ENCODE measurements at places on chromosomes 7 and 10.

- DNase-seq, result peak; percentile 78
- no peak overlapping the region for H3K27ac ChIP-seq
- no peaks in the 10 kb centered on the region for H3K36me3 ChIP-seq
- no peaks in the 10 kb centered on the region for H3K27me3 ChIP-seq
- peaks cover 31% of the 10 kb centered on the region for H3K4me1 ChIP-seq
- no peak overlapping the region for H3K4me3 ChIP-seq
Measured at GRCh38 chr10:103820101-103821062, 35.0 kb downstream of the SH3PXD2A start.

GRCh38 chr7:147311336-147311735 is 1194.7 kb downstream of the CNTNAP2 start:
- no peaks in the 10 kb centered on the region for H3K27me3 ChIP-seq
- no peak overlapping the region for H3K4me3 ChIP-seq
- no peaks in the 10 kb centered on the region for H3K36me3 ChIP-seq
- no peak for DNase-seq
- H3K4me1 ChIP-seq, result no peaks in the 10 kb centered on the region

DNA sequence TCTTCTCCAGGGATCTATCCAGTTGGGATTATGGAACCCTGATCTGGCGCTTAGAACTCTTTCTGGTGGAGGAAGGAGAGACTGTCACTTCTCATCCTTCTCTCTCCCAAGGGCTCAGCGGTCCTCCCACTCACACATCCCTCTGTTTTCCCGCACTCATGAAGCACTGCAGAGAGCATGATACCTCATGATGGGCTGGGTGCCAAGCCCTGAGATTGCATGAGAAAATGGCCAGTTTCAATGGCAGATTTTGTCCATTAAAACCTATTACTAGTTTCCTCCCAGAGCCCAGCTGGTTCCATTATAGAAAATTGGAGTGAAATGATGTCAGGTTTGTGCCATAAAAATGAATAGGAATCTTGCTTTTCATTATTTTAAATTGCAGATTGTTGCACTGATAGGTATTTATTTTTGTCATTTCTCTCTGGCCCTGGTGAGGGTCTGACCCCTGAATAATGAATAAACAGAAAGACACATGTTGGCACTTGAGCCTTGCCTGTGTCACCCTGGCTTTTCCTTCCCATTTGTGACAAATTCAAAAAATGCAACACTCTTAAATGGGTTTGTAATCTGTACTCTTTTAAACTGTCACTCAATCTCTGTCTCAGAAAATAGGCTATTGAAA is 1151.1 kb downstream of the TYW1 start:
- H3K4me1 ChIP-seq, result no peaks in the 10 kb centered on the region
- DNase-seq, result no peak
- H3K27ac ChIP-seq, result no peak overlapping the region
- H3K4me3 ChIP-seq, result no peak overlapping the region
- H3K36me3 ChIP-seq, result no peaks in the 10 kb centered on the region

DNA sequence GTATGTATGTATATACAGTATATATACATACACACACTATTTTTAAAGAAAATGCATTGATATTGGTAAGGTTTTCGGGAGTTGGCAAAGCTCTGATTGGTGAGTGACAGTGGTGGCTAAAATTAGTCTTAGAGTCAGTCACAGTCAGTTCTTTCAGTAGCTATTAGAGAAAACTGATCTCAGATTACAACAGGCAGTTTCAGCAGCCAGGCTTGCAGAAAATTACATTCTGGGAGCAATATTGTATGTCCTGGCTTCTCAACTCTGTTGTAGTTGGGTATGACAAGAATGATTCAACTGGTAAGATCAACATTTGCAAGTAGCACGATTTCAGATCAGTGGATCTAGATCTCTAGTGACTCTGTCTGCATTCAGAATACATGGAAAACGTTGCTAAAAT is 897.9 kb upstream of the AUTS2 start:
- no peaks in the 10 kb centered on the region for H3K4me1 ChIP-seq
- no peaks in the 10 kb centered on the region for H3K36me3 ChIP-seq
- H3K27me3 ChIP-seq, result no peaks in the 10 kb centered on the region

DNA sequence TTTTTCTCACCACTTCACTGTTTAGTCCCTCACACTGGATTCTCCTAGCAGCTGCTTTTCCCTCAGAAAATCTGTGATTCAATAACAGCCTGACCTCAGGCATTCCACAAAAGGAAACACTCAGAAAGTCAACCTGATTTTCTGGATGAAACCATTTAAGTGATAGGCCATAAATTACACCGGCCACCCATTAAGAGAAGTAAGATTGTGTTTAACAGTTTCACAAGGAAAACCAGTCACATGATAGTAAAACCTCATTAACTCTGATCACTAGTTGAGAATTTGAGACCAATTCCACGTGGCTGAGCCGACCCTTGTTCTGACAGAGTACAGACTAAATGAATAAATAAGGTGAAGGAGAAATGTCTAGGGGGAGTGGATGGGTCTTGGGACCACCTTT is 7.7 kb downstream of the GRM8 start:
- H3K4me1 ChIP-seq, result no peaks in the 10 kb centered on the region
- no peak overlapping the region for H3K27ac ChIP-seq
- H3K4me3 ChIP-seq, result no peak overlapping the region
- H3K36me3 ChIP-seq, result no peaks in the 10 kb centered on the region
- no peaks in the 10 kb centered on the region for H3K27me3 ChIP-seq

- H3K36me3 ChIP-seq, result no peaks in the 10 kb centered on the region
- H3K4me3 ChIP-seq, result peak within 1 kb of the TSS; percentile 88
- no peaks in the 10 kb centered on the region for H3K27me3 ChIP-seq
- peak within 1 kb of the TSS; percentile 70 for H3K27ac ChIP-seq
- peaks cover 8% of the 10 kb centered on the region for H3K4me1 ChIP-seq
Measured at GRCh38 chr10:93893646-93894515, at the start of gene SLC35G1. Gene SLC35G1 (plus strand): TSS chr10:93893978. CDS start chr10:93894034, 56 bp downstream.

- H3K4me3 ChIP-seq, result no peak overlapping the region
- DNase-seq, result no peak
- H3K4me1 ChIP-seq, result peaks cover 27% of the 10 kb centered on the region
- no peaks in the 10 kb centered on the region for H3K36me3 ChIP-seq
- H3K27me3 ChIP-seq, result no peaks in the 10 kb centered on the region
Measured at GRCh38 chr10:51144161-51144781, 70.0 kb downstream of the PRKG1 start.

DNA sequence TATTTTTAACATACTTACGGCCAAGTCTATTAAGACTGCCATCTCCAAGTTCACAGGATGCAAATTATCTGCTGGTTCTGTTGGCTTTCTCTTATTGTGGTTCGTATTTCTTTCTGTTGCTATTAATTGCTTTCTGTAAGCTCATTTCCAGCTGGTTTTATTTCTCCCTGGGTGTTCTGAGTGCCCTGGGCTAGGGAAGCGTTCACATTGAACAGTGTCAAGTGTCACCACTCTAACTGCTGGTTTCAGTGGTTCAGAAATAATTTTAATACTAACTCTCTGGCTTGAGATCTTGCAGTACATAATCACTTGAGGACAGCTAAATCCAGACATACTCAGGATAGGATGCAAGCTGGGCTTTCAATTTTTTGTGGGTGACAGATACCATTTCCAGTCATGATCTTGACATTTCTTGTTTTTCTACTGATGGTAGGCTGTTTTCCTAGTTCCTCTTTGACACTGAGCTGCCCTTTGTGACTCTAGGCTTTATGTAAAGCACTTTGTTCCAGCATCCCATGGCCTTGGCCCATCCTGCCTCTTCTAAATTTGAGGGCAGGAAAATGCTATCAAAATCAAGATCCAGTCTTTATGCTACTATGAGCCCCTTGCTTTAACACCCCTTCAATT is 117.6 kb downstream of the SNX13 start:
- H3K36me3 ChIP-seq, result peaks cover 37% of the 10 kb centered on the region
- H3K27me3 ChIP-seq, result no peaks in the 10 kb centered on the region
- no peak for DNase-seq

DNA sequence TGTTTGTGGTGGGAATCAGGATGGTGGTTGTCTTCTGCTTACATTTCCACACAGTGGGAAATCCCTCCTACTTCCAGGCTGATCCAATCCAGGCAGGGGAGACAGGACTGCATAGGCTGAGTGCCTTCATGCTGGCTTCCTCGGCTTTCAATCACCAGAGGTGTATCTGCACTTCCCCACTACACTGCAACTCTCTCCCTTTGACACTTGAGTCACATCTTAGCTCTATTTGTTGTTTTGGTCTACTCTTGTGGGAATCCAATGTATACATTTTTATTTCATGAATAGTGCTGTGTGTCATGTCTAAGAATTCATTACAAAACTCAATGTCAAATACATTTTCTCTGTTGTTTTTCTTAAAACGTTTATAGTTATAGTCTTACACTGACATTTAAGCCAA is 735.6 kb downstream of the XPNPEP1 start:
- DNase-seq, result no peak
- no peaks in the 10 kb centered on the region for H3K4me1 ChIP-seq
- H3K4me3 ChIP-seq, result no peak overlapping the region

- no peaks in the 10 kb centered on the region for H3K36me3 ChIP-seq
- H3K4me1 ChIP-seq, result no peaks in the 10 kb centered on the region
- no peaks in the 10 kb centered on the region for H3K27me3 ChIP-seq
- H3K27ac ChIP-seq, result no peak overlapping the region
Measured at GRCh38 chr10:25865267-25865666, 68.8 kb upstream of the MYO3A start.

- H3K4me3 ChIP-seq, result no peak overlapping the region
- no peaks in the 10 kb centered on the region for H3K27me3 ChIP-seq
- DNase-seq, result no peak
- H3K27ac ChIP-seq, result no peak overlapping the region
- no peaks in the 10 kb centered on the region for H3K36me3 ChIP-seq
- no peaks in the 10 kb centered on the region for H3K4me1 ChIP-seq
Measured at GRCh38 chr10:70035531-70035930, 17.1 kb upstream of the MACROH2A2 start.

- H3K36me3 ChIP-seq, result no peaks in the 10 kb centered on the region
- H3K27me3 ChIP-seq, result no peaks in the 10 kb centered on the region
- H3K27ac ChIP-seq, result no peak overlapping the region
- no peaks in the 10 kb centered on the region for H3K4me1 ChIP-seq
- no peak overlapping the region for H3K4me3 ChIP-seq
Measured at GRCh38 chr10:22635650-22636049, 78.7 kb downstream of the PIP4K2A start.

DNA sequence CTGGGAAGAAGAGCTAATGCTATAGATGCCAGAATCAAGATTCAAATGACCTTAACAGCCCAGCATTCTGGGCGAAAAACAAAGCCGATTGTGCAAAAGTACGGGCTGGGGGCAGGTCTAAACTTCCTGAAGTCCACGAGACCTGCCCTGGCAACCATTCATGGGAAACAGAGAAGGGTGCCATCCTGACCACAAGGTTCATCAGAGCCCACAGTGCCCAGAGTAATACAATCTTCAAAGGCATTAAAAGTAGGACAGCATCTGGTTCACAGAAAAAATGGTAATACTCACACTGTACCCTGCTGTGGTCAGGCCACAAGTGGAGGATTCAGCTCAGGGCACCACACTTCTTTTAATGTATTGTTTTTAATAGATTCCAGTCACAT is 36.1 kb downstream of the SORBS1 start:
- peaks cover 68% of the 10 kb centered on the region for H3K4me1 ChIP-seq
- H3K27me3 ChIP-seq, result no peaks in the 10 kb centered on the region
- no peaks in the 10 kb centered on the region for H3K36me3 ChIP-seq
- peak; percentile 33 for DNase-seq
- peak overlapping the region; percentile 75 for H3K27ac ChIP-seq

DNA sequence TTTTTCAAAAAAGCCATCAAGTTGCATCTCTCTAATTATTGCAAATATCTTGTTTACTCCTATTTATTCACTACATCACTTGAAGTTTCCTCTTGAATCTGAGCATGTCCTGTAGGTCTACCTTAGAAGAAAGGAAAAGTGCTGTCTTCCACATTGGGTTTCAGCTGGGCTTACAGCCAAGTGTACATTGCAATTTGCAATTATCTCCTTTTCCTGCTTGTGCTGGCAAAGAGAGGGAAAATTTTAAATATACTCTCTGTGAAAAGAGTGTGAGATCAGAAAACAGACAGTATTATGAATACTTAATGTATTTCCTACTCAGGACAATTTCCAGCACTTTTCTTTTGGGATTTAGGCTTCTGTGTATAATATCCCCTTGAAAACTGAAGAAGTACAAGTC is 839.7 kb downstream of the CNTNAP2 start:
- no peak overlapping the region for H3K27ac ChIP-seq
- H3K36me3 ChIP-seq, result no peaks in the 10 kb centered on the region
- no peaks in the 10 kb centered on the region for H3K4me1 ChIP-seq
- H3K4me3 ChIP-seq, result no peak overlapping the region

- no peak overlapping the region for H3K27ac ChIP-seq
- no peaks in the 10 kb centered on the region for H3K27me3 ChIP-seq
- H3K36me3 ChIP-seq, result no peaks in the 10 kb centered on the region
- DNase-seq, result no peak
- H3K4me3 ChIP-seq, result no peak overlapping the region
Measured at GRCh38 chr7:102942181-102942866, 29.5 kb downstream of the LRRC17 start.

Measured in psoas muscle (tissue), 8 donors.